ENCODE measurements at places on chromosomes 2 and 18.
A peak's percentile ranks its signal among the peaks of the same experiment; 100 is the strongest.

DNA sequence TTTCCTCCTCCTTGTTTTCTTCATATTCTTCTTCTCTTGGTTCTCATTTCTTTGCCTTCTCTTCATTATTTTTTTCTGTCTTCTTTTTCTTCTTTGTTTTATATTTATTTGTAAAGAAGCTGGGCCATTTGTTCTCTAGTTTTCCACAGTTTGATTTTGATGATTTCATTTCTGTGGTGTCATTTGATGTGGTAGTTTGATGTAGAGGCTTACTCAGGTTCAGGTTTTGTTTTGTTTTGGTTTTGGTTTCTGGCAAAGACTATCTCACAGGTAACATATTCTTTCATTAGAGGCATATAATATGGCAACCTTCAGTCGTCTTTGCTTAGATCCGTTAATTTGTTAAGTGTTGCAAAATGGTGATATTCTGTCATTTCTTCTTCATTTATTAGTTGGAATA lies 75.3 kb downstream of the BABAM2 start:
- DNase-seq: no peak

GRCh38 chr18:56096861-56097260 lies 508.9 kb upstream of the TCF4 start:
- no peak for DNase-seq

GRCh38 chr2:47429795-47430194 lies 26.8 kb downstream of the MSH2 start:
- peak; percentile 30 for DNase-seq

- no peak for DNase-seq
Measured at GRCh38 chr2:161424891-161425727, 9.0 kb downstream of the TBR1 start.

GRCh38 chr2:64533882-64534281 lies 9.8 kb downstream of the AFTPH start:
- DNase-seq: no peak

DNA sequence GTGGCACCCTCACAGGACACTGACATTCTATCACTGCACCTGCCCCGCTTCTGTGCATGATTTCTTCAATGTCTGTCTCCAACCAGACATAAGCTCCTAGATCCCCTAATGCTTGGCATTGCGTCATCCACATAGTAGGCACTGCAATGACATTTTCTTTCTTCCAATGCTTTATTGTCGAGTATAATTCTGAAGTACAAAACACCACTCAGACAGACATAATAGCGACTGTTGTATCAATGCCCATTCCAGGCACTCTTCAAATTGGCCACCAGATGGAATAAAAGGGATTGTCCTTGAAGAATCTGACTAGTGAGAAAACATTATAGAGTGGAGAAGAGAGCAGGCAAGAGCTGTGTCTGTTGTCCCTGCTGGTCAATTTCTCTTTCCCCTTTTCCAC lies 89.0 kb downstream of the LPIN1 start:
- no peak for DNase-seq

- DNase-seq: peak; percentile 91
Measured at GRCh38 chr2:205763708-205764211, 81.5 kb downstream of the NRP2 start.

- DNase-seq: peak; percentile 71
Measured at GRCh38 chr2:181036848-181037603, 56.6 kb downstream of the UBE2E3 start.

DNA sequence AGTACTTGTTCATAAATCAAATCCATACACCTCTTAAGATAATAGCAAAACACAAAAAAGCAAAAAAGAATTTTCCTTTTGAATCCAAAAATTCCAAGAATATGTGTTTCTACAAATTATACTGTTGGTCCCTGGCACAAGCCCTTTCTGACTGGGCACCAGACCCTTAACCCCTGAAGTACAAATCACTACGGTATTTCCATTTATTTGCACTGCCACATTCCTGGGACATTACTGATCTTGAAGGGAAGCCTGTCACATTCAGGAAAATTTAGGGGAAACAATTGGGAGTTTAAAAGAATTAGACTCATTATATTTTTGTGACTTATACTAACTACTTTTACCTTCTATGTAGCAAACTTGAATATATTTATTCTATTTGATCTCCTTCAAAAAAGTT lies 98.8 kb downstream of the ZNF521 start:
- peak; percentile 61 for DNase-seq

GRCh38 chr2:110838657-110839384 lies 106.4 kb downstream of the ACOXL start:
- DNase-seq: no peak

DNA sequence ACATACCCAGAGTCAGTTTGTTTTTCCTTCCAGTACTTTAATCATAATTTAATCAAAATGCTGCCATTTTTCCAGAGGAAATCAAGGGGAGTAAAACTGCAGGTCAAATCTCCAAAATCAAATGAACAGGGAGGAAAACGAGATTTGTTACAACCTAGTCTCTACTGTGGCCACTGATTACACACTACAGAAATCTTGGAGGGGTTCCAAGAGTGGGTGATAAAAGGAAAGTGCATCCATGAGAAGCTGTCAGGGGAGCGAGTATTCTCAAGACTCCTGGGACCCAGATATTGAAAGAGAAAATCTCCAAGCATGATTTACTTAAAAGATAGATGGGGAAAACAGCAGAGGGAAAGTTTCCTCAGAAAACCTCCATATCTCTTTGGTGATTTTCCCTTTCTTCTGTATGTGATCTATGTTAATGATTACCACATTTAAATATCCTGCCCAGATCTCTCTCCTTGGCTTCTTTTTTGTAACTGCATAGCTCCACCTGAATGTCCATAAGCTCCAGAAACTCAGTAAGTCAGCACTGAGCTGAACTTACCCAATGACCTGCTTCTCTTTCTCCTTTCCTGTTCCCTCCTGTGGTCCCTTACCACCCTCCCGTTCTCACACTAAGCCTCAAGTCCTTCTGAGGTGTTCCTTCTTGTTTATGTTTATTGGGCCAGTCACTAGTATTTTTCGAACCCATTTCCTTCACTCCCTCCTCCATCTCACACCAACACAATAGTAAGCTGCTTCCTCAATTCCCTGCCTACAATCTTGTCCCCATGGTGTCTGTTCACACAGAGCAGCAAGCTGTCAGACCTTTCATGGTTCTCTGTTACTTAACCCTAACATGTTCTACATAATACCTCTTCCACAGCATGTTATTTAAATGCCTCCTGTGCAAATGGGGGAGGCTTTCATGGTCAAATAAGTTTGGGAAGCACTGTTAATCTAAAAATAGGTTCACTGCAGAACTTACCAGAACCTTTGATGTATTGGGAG lies 73.9 kb upstream of the TWSG1 start:
- peak; percentile 6 for DNase-seq

- peak; percentile 42 for DNase-seq
Measured at GRCh38 chr2:149463328-149464002, 124.1 kb downstream of the MMADHC start.

GRCh38 chr2:177852389-177852788 lies 220.2 kb downstream of the PDE11A start:
- DNase-seq: no peak

DNA sequence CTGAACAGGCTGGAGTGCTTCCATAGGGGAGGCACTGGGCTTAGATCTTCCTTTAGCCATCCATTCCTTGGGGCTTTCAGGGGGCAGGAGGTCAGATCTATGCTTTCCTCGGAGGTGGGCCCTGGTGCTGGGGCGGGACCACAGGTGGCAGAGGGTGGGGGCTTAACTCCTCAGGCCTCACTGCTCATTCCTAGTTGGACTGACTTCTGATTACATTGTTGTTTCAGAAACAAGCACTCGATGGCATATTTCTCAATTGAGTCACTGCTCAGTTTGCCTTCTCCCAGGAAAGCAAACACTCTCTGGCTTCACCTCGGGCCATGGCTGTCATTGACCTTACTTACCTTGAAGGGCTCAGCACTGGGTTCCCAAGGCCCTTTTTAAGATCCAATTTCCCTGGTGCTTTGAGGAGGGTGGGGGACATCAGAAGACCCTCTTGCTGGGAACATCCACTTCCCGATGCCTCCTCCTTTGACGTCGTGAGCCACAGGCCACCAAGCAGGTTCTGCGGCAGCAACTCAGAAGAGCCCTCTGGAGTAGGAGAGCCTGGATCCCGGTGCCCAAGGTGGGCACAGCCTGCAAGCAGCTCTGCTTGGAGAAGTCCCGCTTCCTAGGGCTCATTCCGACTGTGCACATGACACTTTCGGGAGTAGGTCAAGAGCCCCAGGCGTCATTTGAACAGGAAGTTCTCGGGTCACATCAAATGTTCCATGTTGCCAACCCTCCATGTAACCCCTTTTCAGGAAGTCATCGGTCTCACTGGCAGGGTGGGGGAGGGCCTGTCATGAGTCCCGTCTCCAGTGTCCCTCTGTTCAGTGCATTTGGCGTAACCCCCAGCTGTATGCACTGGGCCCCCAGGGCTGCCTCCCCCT lies 40.6 kb downstream of the SDC1 start:
- peak; percentile 75 for DNase-seq

GRCh38 chr2:219484343-219485200 lies 14.1 kb upstream of the GMPPA start:
- DNase-seq: no peak
